ENCODE measurements at places on chromosomes 4 and X.

DNA sequence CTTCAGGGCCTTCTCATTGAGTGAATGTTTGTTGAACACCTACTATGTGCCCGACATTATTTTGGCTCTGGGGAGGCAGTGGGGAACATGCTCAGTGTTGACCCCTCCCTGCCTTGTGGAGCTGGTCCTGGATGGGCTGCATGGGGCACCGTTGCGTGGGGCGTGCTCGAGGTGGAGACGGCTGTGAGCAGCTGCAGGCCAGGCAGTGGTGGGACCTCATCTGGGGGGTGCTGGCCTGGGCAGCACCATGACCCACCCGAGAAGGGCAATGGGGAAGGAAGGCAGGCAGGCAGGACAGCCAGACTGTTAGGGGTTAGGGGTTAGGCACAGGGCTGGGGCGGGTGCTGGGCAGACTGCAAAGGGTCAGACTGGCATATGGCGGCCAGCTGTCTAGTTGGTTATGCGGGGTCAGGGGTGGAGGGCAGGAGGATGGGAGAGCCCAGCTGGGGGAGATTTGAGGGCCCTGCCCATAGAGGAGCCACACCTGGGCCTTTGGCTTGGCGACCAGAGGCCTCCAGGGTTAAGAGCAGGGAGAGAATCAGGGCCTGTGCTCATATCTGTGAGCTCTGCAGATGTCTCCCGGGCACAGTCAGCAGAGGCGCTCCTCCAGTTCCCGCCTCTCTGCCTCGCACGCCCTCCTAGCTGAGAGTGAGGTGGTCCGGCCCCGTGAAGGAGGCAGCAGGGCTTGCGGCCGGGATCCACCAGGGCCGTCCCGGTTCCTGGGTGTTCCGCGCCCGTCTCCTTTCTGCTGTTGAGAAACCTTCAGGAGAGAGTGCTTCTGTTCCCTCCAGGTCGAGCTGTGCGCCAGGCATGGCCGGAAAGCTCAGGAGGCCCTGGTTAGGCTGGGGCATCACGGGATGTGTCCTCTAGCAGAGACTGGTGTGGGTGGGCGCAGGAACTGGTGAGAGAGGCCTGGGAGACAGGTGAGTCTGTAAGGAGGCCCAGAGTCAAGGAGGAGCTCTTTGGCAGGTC, 73.3 kb downstream of the RGS12 start:
- DNase-seq, result no peak

DNA sequence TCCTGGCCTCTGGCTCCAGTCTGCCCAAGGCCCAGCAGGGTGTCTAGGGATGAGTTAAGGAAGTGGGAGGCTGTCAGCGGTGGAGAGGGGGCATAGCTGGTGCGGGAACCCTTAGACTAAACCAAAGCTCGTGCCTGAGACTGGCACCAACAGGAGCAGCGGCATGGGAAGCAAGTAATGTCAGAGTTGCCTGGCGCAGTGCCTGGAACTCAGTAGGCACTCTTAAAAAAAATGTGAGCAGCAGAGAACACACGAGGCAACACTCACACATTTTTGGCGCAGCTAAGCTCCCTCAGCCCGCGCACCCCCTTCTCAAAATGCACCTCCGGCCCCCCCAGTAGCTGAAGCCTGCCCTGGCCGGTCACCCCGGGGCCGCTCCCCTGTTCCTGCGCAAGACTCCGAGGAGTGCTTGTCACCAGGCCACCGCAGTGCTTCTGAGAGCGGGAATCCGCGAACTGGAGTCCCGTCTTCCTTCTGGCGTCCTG, 583 bp downstream of the GABRE start:
- DNase-seq, result no peak

DNA sequence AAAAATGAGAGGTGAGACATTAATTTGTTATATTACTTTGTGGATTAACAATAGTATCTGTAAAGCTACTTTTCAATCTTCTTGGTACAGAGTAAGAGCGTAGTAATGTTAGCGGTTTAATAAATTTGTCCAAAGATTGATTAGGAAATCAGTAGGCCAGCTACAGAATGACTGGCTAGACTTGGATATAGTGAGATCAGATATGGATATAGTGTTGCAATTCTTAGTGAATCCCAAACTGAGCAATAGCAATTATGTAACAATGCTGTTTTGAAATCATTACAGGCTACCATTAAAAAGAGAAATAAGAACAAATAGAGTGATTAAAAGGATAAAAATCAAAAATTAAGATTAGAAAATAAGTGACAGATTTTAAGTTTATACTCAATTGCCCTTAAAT, 847 bp upstream of the UGT2A2 start:
- no peak for DNase-seq

- DNase-seq, result no peak
These were observed 244.3 kb downstream of the CBR4 start for GRCh38 chr4:168765726-168766125.

GRCh38 chr4:891747-892146, 40.4 kb downstream of the GAK start:
- no peak for DNase-seq

DNA sequence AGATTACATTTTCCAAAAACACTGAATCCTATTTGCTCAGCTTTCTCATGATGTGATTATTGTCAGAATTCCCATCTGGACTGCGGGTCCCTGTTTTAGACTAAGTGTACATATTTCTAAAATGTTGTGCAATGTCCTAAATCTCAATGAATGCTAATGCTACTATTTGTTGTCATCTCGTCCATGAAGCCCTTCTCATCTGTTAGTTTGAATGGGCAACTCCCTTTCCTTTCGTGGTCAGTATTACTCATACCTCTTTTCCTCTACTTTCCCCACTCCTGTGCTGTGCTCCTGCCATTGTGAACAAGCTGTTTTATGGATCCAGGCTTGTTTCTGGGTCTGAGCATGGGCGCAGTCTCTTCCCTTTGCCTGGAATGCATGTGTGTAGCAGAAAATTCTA, 91.0 kb downstream of the MID1 start:
- DNase-seq, result no peak

DNA sequence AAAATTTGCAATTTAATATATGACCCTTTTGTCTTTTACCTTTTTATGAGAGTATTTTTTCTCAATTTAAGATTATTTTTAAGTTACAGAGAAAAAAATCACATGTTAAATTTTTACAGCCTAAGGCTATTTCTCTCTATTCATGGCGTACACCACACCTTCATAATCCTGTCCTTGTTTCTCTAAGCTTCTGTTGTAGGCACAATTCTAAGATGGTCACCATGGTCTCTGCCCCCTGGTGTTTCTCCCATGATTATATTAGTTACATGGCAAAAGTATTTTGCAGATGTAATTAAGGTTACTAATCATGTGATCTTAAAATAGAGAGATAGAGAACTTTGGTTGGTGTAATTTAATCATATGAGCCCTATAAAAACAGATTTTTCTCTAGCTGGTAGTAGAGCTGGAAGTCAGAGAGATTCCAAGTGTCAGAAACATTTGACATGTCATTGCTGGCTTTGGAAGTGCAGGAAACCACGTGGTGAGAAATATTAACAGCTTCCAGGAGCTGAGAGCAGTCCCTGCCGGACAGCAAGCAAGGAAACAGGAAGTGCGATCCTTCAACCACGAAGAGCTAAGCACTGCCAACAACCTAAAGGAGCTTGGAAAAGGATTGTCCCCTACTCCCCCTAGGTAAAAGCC, 89.8 kb downstream of the EIF4E start:
- DNase-seq, result no peak

DNA sequence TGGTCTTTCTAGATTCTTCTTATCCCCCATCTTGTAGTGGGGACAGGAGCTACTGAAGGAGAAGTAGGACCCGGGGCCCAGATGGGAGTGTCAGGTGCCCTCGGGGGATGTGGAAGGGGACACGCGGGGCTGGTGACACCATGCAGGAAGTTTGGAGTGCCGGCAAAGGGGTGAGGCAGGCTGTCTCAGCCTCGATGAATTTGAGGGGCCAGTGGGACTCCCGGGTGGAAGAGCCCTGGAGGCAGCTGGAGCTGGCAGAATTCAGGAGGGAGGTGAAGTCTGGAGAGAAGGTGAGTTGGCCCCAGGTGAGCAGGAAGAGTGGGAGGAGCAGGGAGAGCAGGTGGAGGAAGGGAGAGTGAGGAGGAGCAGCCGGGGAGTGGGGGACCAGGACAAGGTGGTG, 101.7 kb downstream of the CPZ start:
- DNase-seq, result no peak

DNA sequence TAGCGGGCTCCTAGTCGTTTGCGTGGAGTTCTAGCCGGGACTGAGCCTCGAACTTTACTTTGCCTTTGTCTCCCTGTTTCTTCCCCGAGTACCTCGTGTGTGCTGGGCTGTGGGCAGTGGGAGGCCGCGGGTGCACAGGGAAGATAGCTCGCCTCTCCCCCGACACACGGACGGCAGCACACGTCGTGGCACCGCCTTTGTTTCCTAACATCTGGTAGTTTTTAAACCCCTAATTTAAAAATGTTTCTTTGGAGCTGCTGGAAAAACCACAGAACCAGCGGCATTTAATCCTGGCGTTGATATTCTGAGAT, 866 bp downstream of the RBM46 start:
- no peak for DNase-seq

- DNase-seq, result no peak
These were observed 28.2 kb downstream of the ARSJ start for GRCh38 chr4:113951263-113951662.

- DNase-seq, result no peak
These were observed 79.1 kb downstream of the ELOVL6 start for GRCh38 chr4:110119337-110119736.
